LNCaP clone FGC (cell line): ENCODE measurements at places on chromosomes 6 and 20.

DNA sequence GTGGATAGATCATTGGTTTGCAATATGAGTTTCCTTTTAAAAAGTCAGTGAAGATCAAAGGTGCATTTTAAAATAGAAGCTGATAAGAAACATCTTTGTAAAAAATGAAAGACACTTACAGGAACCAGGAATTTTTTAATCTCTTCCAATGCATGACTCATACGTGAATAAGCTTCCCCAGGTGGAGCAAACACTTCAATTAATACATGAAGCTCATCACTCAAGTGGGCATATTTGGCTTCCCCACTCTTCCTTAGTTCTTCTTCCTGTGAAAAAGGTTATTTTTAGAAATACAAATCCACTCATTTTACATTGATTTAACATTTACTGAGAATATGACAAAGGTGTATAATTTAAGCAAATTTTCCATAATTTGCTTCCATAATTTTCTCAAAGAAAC lies 308.1 kb downstream of the KHDRBS2 start:
- no peak for DNase-seq

- DNase-seq = no peak
Observed at GRCh38 chr6:143399176-143399575, 51.3 kb downstream of the ADAT2 start.

DNA sequence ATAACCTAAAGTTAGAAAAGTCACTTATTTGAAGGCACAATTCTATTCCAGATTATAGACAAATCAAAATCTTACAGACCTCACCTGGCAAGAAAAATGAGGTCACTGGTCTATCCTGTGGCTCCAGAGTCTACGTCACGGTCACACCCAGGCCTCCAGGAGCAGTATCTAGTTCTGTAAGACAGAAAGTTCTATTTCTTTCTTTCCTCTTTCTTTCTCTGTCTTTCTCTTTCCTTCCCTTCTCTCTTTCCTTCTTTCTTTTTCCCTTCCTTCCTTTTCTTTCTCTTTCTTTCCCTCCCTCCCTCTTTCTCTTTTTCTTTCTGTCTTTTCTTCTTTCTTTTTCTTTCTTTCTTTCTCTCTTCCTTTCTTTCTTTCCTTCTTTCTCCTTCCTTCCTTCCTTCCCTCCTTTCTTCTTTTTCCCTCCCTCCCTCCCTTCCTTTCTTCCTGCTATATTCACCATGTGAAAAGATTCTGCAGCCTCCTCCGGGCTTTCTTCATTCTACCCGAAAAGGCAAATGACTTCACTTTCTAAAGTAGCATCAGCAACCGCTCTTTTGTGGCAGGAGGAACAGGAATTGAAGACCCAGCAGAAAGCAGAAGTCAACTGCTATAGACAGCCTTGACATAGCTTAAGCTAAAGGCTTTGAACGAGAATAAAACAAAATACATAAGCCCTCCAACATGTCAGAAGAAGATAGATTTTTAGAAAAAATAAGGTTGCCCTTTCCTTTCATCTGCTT lies 83.9 kb upstream of the SIRPG start:
- DNase-seq = no peak

DNA sequence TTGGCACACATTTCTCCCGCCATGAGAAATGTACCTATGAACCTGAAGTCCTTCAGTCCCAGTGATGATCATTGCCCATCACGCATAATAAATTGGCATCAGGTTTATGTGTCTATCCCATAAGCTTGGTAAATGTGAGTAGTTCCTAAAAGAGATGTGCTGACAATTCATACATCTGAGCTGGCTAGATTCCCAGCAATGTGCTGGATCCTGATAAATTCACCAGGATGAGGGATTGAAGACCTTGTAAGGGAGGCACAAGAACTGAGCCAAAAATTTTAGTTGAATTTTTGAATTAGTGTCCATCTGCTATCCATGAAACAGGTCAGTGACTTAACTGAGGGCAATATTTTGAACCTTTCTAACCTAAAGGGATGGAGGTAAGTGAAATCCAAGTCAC lies 267.9 kb upstream of the CITED2 start:
- no peak for DNase-seq

GRCh38 chr6:10297832-10298231 lies 117.0 kb downstream of the TFAP2A start:
- no peak for DNase-seq
